Lung microvascular endothelial cell (primary cell): ENCODE measurements at places on chromosomes 11 and 22.

- no peak for DNase-seq
These were observed 165.1 kb upstream of the NCAM1 start for GRCh38 chr11:112795911-112796649.

GRCh38 chr11:118530180-118530682 is 761 bp upstream of the TMEM25 start:
- DNase-seq = peak; percentile 12

DNA sequence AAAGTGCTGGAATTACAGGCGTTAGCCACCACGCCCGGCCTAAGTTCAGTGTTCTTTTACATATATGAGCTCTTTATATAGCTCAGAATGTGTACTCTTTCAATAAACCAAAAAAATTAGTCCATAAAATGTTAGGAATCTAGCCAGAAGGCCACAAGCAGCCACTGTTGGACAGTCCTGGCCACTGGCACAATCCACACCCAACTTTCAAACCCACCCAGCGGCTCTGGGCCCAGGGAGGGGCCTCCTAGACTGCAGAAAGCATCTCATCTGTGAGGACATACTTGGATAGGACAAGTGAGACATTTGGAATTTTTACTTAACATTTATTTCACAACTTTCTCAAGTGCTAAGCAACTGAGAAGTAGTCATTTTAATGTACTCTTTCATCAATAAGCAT is 6.4 kb downstream of the PACSIN2 start:
- no peak for DNase-seq

DNA sequence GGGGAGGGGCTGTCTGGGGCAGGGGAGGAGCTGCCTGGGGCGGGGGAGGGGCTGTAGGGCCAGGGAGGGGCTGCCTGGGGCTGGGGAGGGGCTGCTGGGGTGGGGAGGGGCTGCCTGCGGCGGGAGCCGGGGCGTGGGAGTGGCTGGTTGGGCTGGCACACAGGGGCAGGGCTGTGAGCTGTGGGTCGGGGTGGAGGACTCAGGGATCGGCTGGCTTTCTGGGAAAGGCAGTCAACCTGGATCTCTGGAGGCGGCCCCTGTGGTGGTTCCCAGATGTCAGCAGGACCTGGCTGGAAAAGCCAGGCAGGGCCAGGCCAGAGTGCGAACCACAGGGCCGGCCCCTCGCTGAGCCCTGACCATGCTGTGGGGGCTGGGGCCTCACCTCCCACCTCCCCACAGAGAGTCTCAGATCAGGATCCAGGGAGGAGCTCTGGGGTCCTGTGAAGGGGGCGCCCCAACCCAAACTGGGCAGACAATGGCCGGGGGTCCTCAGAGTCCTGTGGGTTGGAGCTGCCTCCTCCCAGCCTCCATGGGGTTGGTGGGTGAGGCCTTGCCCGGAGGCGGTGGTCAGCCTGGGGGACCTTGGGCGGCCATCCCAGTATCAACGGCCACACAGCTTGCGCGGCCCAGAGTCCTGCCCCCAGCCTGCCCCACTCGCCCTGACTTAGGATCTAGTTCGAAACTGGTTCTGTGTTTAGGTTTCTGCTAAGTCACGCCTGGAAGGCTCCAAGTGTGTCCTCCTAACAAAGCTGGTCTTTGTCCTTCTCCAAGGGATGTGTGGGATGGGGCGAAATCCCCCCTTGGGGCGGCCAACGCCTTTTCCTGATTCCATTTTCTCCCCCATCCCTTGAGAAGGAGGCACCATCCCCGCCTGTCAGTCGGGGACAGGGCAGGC is 1.9 kb downstream of the MUC5B start:
- DNase-seq = no peak

DNA sequence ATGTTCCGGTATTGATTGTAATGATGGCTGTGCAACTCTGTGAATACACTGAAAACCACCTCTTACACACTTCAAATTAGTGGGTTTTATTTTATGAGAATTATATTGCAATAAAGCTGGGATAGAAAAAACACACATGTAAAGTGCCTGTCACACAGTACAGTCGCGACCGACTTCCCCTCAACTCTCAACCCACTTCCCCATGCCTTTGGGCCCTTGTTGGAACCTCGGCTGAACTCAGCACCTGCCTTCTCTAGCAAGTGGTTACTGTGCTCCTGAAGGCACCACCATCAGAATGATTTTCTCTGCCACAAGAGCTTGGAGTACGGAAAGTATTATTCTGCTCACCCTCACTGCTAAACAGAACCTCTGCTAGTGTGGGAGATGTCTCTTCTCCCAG is 13.5 kb downstream of the KCNJ1 start:
- DNase-seq = no peak

DNA sequence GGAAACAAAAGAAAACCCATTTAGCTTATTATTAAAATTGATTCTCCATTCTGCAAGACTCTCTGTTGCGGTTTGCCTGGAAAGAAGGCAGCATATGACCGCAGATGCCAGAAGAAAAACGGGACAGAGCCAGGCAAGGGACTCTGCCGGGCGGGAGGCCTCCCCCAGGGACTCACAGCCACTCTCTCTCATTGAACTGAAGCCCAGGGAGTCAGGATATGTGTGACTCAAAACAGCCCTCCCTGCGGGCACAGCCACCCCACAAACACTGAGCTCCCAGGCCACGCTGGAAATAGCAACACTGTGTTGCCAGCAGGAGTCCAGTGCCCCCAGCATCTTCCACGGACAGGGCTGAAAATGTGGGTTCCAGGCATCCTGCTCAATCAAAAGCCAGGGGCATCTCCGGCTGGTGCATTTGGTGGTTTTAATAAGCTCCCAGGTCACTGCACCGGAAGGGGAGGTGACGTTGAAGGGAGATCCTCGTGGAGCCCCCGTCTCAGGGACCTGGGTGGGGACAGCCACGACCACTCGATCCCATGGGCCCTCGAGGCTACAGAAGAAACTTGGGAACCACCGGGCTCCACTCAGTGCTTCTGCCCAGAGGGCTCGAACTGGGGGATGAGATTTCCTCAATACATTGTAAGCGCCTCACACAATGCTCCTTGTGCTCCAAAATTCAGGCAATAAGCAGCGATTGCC is 624.5 kb downstream of the TBC1D22A start:
- no peak for DNase-seq

DNA sequence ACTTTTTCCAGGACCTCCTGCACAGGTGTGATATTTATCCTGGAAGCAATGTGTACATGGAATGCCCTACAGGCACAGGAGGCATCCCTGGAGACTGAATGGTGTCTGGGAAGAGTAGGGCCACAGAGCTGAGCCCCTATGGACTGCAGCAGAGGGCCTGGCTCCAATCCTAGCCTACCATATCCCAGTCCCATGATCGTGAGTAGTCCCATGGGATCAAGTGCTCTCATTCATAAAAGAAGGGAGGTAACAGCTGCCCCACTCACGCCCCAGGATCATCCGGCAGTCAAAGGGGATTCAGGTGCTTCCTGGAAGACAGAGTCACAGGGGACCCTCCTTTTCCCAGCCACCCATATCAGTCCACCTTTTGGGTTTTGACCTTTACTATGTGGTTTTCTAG is 24.0 kb downstream of the ANKK1 start:
- no peak for DNase-seq

- DNase-seq = no peak
These were observed 588 bp downstream of the TSPAN32 start for GRCh38 chr11:2302306-2302895.

DNA sequence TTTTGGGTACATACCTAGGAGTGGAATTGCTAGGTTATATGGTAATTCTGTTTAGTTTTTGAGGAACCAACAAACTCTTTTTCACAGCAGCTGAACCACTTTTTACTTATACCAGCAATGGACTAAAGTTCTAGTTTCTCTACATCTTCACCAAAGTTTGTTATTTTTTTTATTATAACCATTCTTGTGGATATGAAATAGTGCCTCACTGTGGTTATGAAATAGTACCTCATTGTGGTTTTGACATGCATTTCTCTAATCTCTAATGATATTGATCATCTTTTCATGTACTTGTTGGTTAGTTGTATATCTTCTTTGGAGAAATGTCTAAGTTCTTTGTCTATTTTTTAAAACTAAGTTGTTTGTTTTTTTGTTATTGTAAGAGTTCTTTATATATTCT is 27.2 kb downstream of the STIM1 start:
- no peak for DNase-seq

DNA sequence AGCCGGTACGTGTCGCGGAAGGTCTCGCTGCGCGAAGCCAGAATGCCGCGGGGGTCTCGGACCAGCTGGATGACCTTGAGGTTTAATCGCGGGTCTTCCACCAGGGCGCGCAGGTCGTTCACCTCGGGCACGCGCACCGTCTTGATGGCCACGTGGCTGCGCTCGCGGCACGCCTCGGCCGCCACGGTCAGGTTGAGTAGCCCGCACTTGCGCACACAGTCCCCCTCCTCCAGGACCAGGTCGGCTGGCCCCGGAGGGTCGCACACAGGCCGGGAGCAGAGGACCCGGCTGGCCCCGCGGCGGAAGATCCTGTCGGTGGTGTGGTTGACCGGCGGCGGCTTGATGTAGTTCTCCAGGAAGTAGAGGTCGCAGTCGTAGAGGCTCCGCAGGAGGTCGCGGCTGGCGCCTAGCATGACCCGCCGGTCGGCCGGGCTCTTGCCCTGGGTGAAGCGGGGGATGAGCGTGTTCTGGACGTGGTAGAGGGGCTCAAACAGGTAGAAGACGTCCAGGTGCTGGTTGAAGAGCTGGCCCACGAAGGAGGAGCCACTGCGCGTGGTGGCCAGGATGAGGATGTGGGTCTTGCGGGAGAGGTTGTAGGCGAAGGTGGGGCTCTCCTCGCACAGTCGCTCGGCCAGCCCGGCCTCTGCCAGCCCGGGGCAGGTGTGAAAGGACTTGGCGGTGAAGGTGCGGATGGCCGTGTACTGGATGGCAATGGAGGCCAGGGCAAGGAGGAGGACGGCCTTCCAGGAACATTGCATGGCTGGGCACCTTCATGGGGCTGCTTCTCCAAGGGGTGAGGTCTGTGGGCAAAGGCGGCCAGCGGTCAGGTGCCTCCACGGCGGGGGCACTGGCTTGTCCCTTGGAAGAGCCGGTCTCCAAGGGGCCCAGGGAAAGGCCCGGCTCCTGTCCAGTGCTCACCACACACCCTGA is 15.0 kb downstream of the CHST1 start:
- DNase-seq = no peak

DNA sequence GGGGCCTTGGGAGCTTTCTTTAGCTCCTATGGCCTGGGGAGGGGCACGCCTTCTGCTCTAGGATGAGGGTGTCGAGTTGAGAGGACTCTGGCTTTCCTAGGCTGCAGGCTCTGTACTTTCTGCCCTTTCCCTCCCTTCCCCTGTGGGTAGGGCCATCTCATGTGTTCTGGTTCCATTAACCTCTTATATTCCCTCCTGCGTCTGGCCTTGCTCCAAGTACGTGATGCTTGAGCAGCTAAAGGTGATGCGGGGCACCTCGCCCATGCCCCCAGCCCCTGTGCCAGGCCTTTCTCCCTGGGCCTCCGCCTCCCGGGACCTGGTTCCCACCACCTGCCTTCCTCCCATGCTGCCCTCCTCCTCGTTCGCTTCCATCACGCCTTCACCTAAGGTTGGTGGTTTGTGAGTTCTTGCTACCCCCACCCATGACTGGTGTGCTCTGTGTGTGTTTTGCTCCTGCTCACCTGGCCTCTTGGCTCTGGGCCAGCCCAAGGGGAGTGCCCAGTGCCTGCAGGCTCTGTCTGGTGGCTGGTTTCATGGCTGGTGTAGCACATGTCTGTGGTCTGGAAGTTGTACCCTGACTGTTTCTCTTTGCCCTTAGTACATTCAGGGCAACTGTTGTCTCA is 34.1 kb downstream of the PHLDB1 start:
- DNase-seq = no peak

- no peak for DNase-seq
These were observed 4485.9 kb upstream of the OR11H1 start for GRCh38 chr22:11042116-11042515.

GRCh38 chr22:44172370-44173108 is 8.2 kb upstream of the PARVG start:
- no peak for DNase-seq
